Activated CD4-positive, alpha-beta T cell treated with anti-CD3 and anti-CD28 coated beads, Interleukin-10, Interleukin-2, amounts not matched to agents 100 ng/mL and 50 ng/mL, durations not matched to agents 16 hours and 8 hours (primary cell): ENCODE measurements at places on chromosomes 12 and 14.
A peak's percentile ranks its signal among the peaks of the same experiment; 100 is the strongest.

GRCh38 chr12:66269757-66270383 lies 32.4 kb upstream of the HELB start:
- peak; percentile 66 for DNase-seq

- DNase-seq: no peak
Measured at GRCh38 chr12:24534622-24535021, 414.3 kb downstream of the BCAT1 start.

GRCh38 chr14:102238766-102239165 lies 66.2 kb downstream of the MOK start:
- DNase-seq: no peak

- no peak for DNase-seq
Measured at GRCh38 chr12:48946943-48947342, 10.3 kb downstream of the ARF3 start.

DNA sequence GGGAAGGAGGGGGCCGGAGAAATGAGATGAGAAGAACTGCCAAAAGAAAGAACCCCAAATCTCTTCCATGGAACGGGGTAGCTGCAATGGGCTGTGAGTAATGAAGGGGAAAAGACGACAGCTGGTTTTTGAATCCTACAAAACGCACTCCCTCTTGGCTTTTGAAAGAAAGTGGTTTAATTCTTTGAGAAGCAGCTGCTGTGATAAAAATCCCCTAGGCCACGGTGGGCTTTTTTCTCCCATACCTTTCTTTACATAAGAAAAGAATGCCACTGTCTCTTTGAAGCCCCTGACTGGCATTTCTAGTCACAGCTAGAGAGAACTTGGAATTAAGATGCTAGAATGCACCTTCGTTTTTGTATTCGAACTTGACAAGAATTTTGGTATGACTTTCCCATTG lies 486.1 kb downstream of the GLT1D1 start:
- DNase-seq: no peak

- DNase-seq: no peak
Measured at GRCh38 chr12:51839310-51839947, 9.1 kb downstream of the FIGNL2 start.

- DNase-seq: peak; percentile 62
Measured at GRCh38 chr12:6062757-6063735, 61.4 kb downstream of the VWF start.

- no peak for DNase-seq
Measured at GRCh38 chr12:128322341-128322740, 55.4 kb downstream of the TMEM132C start.

GRCh38 chr12:49334681-49335080 lies 2.3 kb downstream of the C1QL4 start:
- no peak for DNase-seq

GRCh38 chr14:59931237-59931636 lies 11.3 kb downstream of the LRRC9 start:
- DNase-seq: no peak

DNA sequence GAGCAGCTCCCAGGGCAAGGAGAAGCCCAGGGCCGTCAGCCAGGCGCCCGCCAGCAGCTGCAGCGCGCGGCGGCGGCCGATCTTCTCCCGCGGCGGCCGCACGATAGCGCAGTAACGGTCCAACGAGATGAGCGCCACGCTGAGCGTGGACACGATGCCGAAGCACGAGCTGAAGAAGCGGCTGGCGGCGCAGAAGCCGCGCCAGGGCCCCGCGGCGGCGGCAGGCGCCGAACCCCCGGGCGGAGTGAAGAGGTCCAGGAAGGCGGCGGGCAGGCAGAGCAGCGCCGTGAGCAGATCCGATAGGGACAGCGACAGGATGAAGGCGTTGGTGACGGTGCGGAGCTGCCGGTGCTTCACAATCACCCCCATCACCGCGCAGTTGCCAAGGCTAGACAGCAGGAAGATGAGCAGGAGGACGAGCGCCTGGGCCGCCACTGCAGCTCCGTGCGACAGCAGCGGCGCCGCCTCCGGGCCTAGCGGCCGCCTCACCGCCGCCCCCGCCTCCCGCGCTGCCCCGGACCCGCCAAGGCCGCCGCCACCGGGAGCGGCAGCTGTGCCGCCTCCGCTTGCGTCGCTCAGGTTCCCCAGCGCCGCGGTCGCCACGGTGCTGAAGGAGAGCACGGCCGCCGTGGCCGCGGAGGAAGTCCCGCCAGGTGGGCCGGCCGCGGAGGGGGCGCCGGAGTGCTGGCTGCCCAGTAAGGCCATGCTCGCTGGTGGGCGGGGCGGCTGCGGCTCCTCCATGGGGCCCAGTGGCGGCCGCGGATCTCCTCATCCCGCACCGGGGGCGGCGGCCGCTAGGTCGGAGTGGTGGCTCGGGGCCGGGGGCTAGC lies 479 bp downstream of the GPR135 start:
- DNase-seq: peak; percentile 52

- DNase-seq: no peak
Measured at GRCh38 chr12:6757028-6757690, 4.2 kb upstream of the MLF2 start.

GRCh38 chr12:101181776-101182175 lies 28.3 kb downstream of the SLC5A8 start:
- DNase-seq: no peak

DNA sequence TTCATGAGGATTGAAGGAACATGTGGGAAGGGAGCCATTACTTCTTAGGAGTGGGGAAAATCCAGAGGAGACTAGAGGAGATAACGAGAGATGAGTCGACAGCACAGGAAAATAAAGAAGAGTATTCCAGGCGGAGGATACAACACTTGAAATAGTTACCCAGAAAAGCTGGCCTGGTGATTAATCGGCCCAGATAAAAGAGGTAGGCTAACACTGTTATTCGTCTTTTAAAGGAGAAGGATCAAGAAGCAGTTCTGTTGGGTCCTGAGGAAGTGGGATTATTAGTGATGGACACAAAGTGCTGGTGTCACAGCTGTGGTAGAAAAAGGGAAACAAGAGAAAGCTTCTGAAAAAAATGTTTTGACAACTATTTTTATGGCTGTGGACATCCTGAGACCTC lies 425.3 kb downstream of the ZFP36L1 start:
- no peak for DNase-seq

DNA sequence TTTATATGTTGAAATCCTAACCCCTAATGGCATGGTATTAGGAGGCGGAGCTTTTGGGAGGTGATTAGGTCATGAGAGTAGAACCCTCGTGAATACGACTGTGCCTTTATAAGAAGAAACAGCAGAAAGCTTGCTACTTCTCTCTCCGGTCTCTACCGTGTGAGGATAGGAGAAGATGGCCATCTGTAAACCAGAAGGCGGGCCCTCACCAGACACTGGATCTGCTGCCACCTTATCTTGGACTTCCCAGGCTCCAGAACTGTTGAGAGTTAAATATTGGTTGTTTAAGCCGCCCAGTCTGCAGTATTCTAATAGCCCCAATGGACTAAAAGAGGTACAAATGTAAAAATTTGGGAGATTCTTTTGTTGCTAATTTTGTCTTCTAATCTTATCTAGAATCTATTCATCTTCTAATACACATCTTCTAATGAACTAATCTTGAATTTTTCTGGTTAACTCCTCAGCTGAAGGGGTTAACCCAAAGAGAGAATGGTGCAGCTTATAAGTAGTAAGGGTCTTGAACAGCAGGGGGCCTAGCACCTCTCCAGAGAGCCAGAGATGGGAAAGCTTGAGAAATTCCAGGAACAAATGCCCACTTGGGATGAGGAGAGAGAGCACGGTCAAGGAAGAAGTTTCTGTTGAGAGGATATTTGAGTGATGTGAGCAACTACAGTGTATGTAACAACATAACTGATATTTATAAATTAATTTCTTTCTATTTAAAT lies 264.0 kb upstream of the GRIP1 start:
- no peak for DNase-seq

DNA sequence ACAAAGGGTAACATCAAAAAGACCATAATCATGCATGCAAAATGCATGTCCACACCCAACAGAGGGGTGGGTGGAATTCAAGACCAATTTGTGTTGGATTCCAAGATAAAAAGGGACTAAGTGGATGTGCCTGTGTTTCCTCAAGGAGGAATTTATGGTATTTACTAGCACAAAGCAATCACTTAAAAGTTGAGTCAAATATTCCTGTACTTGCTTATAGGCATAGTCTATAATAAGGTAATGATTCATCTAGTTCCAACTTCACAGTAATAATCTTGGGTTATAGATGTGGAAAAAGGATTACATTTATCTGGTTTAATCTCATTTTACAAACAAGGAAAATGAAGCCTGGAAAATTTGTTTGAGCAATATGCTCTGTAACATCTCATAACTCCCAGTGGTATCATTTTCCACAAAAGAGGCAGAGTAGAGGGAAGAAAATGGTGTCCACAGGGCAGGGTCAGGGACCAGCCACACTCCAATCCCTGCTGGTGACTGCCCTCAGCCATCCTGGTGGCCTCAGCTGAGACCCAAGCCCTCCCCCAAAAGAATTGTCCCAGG lies 80.8 kb upstream of the REP15 start:
- no peak for DNase-seq

GRCh38 chr12:108784270-108784669 lies 53.0 kb upstream of the CORO1C start:
- DNase-seq: no peak

- no peak for DNase-seq
Measured at GRCh38 chr12:105983622-105984320, 155.0 kb downstream of the NUAK1 start.

GRCh38 chr12:73106296-73106695 lies 834.1 kb downstream of the TRHDE start:
- DNase-seq: no peak

DNA sequence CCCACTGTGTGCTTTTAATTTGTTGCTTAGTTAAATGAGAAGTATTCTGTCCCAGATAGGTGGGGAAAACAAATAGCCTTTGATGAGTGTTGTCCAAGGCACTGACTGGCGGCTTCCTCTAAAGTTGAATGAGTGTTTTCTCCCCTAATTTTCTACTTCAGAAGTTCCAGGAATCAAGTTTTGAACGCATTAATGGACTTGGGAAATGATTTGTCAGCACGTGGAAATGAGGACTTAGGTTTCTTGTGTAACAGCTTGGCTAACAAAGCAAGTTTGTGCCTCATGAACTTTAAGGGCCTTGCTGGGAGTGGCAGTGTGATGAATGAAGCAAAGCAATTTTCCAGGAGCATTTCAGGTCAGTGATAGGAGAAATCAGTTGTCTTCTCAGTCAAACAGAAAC lies 56.9 kb downstream of the LIN52 start:
- no peak for DNase-seq

- DNase-seq: no peak
Measured at GRCh38 chr14:101365329-101366158, 195.8 kb upstream of the DIO3 start.

DNA sequence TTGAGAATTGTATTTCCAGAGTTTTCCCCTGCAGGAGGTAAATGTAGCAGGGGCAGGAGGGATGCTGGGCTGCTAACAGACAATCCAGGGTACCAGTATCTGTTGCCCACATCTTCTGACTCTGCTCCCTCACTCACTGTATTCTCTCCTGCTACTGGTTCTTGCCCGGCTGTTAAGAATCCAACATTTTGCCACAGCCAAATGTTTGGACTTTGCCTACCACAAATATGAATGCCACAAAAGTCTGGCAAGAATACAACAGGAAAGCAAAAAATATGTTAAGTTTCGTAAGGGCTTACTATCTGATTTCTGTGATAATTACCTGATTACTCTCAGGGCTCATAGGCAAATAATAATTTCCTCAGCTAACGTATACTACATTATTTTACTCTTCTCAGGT lies 160.0 kb downstream of the BCAT1 start:
- no peak for DNase-seq

DNA sequence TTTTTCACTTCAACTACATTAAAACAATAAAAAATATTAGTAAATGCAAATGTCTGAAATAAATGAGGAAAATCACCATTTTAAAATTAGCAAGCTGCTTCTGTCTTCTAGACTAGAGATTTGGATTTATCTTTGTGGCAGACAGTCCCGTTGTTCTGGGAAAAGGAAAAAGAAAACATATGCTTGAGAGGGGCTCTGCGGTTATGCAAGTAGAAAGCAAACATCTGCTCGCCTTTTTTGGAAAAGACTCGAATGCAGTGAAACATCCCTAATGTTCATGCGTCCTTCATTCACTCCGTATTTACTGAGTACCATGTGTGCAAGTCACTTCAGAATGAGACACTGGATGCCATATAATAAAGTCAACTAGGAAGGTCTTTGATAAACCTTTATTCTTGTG lies 44.9 kb downstream of the IFNG start:
- DNase-seq: no peak

- DNase-seq: no peak
Measured at GRCh38 chr12:117151403-117152031, 38.8 kb downstream of the FBXO21 start.

DNA sequence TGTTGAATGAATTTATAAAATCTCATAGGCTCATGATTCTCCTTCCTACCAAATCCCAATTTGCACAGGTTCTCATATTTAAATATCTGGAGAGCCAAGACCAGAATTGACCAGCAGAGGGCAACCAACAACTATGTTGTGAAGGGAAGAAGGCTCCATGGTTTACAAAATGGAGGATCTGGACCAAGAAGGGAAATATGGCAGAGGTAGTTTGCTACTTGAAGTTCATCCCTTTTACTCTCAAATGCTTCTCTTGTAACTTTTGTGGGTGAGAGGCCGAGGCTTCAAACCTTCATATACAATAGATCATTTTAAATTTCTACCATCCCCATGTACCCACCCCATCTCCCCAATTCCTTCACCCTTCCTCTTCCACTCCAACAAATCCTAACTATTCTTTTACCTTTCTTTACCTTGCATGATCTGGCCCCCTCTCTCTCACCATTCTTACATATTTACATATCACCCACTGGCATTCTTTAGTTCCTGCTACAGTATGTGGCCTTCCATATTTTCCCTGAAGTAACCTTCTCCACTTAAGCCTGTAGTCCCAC lies 3.8 kb upstream of the SMARCC2 start:
- peak; percentile 87 for DNase-seq

DNA sequence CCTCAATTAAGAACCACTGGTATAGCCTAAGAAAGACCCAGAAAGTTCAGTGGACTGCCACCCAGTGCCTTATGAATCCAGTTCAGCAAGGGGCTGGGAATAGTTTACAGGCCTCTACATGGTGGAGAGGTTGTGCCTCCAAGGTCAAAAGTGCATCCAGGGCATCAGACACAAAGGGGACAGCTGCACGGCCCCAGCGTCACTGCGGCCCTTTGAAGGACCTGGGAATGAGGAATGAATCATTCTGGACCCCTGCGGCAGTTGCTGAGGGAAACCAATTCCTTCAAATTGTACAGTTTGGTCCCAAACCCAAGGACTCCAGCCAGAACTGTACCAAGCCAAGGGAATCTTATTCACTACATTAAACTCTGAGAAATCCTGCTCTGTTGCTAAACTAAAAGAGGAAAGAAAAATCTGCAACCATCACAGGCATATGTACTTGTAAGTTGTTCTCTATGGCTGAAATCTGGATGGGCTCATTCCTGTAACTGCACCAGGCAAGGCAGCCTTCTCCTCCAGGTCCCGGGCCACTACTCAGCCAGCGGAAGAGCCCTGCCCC lies 10.9 kb upstream of the NGB start:
- no peak for DNase-seq

GRCh38 chr12:11075642-11076041 lies 13.5 kb upstream of the TAS2R46 start:
- DNase-seq: no peak

- DNase-seq: no peak
Measured at GRCh38 chr12:46531804-46532203, 159.2 kb upstream of the SLC38A2 start.

GRCh38 chr12:54442961-54443360 lies 23.9 kb upstream of the ITGA5 start:
- no peak for DNase-seq

GRCh38 chr14:71885301-71885700 lies 46.9 kb upstream of the RGS6 start:
- DNase-seq: no peak

- DNase-seq: no peak
Measured at GRCh38 chr12:1878214-1878613, 40.2 kb downstream of the CACNA2D4 start.

- no peak for DNase-seq
Measured at GRCh38 chr14:79331830-79332229, 879.5 kb downstream of the DIO2 start.
